ENCODE measurements at places on chromosomes 13 and 19. TPM values are rescaled to one million over a fixed set of nuclear protein-coding genes. Genes with fewer than 3 reads are reported as not detected.

GRCh38 chr19:43780706-43781525 is at the start of gene KCNN4:
KCNN4 (minus strand) TSS chr19:43780973; CDS start chr19:43780861, 112 bp downstream.
- ATAC-seq, result no peak

GRCh38 chr13:58051807-58052375 is 420.3 kb downstream of the PCDH17 start:
- ATAC-seq, result no peak

- ATAC-seq, result no peak
Measured at GRCh38 chr19:43700395-43701000, 15.4 kb upstream of the IRGC start.

DNA sequence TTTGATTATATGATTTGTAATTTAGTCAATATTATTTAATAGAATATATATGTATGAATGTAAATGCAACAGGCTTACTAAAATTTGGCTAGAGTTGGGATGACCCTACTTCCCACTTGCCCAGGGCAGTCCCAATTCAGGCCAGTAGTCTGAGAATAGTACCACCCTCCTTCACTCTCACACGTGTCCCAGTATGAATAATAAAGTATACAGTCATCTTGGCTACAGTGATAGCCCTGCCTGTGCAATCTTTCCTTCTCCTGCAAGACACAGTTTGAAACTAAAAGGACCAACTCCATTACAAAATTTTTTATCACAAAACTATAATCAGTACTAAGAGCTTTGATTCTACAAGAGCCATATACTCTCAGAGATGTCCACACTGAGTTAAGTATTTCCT is 76.2 kb downstream of the SACS start:
- ATAC-seq, result peak; percentile 98

DNA sequence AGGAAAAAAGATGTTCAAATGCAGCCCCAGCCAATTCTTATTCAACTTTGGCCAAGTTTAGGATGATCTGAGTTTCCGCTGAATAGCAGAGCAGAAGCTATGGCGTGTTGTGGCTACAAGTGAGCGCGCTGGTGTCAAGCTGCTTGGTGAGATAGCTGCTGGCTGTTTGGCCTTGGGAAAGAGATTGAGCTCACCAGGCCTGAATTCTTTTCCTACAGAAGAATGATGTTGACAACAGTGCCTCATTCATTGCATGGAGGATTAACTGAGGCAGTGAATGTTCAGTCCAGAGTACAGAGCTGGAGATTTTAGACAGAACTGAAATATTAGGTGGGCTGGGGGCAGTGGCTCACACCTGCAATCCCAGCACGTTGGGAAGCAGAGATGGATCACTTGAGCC is 31.5 kb upstream of the MAP3K10 start:
- ATAC-seq, result no peak

- ATAC-seq, result no peak
Measured at GRCh38 chr13:65660731-65661130, 1569.4 kb downstream of the PCDH9 start.

- no peak for ATAC-seq
Measured at GRCh38 chr13:46178821-46179220, 3.2 kb downstream of the LCP1 start.

- ATAC-seq, result no peak
Measured at GRCh38 chr19:14950421-14950820, 9.1 kb downstream of the OR7C2 start.

DNA sequence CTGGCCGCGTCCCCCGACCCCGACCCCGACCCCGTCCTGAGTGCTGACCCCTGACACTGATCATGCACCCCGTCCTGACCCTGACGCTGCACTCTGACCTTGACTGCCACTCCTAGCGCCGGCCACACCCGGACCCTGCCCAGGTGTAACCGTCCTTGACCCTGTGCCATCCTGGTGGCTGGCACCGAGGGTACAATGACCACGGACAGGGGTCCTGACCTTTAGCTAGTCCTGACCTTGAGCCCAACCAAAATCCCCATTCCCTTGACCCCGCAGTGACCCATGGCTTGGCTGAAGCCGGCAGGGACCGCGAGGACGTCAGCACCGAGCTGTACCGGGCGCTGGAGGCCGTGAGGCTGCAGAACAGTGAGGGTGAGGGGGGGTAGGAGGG is 25.9 kb downstream of the CLEC4M start:
- ATAC-seq, result no peak

DNA sequence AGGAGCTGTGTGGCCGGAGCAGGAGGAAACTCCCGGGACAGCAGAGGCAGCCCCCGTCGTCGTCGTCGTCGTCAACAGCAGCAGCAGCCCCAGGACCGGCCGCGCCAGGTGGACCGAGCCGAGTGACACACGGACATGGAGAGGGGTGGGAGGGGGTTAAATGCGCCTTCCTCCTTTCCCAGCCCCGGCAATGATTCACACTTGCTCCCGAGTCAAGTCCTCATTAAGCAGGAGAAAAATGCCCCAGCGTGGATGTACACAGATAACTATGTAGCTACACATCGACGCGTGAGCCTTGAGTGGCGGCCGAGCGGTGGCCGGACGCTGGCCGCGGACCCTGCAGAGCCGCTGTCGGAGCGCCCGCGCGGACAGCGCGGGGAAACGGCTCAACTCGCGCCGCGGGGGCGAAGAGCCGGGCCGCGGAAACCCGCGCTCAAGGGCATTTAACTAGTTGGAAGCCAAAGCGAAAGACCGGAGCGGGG is 645 bp downstream of the UBL3 start:
- ATAC-seq, result peak; percentile 53

GRCh38 chr19:55986487-55986886 is at the start of gene NLRP5:
NLRP5 (plus strand) TSS chr19:55986775.
- no peak for ATAC-seq

GRCh38 chr13:89082623-89083022 is 1411.5 kb downstream of the SLITRK5 start:
- ATAC-seq, result no peak

- peak; percentile 96 for ATAC-seq
Measured at GRCh38 chr19:28454083-28454482, 758.9 kb downstream of the UQCRFS1 start.

DNA sequence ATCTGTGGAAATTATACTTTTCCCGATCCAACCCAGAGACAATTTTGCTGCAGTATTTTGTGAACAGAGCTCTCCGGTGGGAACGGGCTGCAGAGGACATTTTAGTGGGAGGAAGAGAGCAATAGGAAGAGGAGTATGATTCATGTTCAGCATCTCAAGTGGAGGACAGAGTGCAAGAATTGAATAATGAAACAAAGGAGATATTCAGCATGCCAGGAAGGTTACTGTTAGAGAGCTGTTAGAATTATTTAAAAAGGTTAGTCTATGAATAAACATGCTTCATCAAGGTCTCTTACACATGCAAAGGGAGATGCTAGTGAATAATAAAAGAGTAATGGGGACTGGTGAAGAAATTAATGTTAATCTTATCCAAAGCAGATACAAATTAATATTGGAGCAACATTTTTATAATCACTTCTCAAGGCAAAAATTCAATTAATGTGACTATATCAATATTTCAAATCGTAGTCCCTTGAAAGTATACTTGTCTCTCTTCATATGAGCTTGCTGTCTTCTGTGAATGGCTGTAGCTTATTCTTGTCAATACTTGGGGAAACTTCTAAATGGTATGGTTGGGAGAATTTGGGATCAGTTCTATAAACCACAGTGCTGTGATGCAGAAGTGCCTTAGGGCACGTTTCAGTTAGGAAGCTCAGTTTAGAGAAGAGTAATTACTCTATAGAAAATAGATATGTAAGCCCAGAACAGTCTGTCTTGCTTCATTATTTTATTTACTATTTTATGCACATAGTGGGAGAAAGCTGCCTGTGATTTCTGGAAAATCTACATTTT is 1165.8 kb downstream of the OLFM4 start:
- peak; percentile 72 for ATAC-seq

- ATAC-seq, result no peak
Measured at GRCh38 chr13:51036418-51036817, 74.7 kb downstream of the C13orf42 start.

- ATAC-seq, result no peak
Measured at GRCh38 chr13:50341526-50341925, 326.3 kb downstream of the KCNRG start.

- no peak for ATAC-seq
Measured at GRCh38 chr13:103961129-103961528, 894.9 kb upstream of the SLC10A2 start.

GRCh38 chr13:22114630-22115311 is 443.9 kb downstream of the FGF9 start:
- ATAC-seq, result peak; percentile 51

GRCh38 chr19:16366433-16367260 is 42.0 kb downstream of the KLF2 start:
- no peak for ATAC-seq

- ATAC-seq, result no peak
Measured at GRCh38 chr13:59488436-59488835, 675.3 kb downstream of the DIAPH3 start.

DNA sequence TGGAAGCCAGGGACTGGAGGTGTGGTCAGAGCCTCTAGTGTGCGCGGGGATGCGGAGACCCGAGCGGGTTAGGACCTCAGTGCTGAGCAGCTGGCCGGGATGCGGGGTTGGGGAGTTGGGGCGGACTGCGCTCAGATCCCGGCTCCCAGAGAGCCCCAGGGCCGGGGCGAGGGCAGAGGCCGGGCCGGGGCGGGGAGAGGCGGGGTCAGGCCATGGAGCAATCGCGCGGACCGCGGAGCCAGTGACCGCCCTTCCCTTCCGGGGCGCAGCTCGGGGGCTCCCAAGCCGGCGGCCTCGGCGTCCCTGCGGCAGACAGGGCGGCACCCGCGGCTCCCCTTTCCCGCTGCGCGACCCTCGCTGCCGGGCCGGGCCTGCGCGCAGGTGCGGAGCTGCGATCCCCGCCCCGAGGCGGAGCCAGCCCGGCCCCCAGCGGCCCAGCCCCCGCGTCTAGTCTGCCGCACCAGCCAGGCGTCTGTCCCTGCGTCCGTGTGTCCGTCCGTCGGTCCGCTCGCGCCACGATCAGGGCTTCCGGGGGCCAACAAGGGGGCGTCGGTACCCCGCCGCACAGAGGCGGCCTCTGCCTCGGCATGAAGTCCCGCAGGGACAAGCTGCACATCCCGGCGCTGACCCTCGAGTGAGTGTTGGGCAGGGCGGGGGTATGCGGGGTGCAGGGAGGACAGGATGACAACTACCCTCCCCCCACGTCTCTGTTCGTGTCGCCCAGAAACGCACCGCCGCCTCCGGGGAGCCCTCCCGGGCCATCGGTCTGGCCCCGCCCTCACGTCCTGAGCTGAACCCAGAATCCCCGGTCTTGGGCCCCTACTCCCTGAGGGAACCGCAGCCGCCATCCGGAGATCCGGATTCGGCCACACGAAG is 12.4 kb downstream of the MAST3 start:
- ATAC-seq, result peak; percentile 61

DNA sequence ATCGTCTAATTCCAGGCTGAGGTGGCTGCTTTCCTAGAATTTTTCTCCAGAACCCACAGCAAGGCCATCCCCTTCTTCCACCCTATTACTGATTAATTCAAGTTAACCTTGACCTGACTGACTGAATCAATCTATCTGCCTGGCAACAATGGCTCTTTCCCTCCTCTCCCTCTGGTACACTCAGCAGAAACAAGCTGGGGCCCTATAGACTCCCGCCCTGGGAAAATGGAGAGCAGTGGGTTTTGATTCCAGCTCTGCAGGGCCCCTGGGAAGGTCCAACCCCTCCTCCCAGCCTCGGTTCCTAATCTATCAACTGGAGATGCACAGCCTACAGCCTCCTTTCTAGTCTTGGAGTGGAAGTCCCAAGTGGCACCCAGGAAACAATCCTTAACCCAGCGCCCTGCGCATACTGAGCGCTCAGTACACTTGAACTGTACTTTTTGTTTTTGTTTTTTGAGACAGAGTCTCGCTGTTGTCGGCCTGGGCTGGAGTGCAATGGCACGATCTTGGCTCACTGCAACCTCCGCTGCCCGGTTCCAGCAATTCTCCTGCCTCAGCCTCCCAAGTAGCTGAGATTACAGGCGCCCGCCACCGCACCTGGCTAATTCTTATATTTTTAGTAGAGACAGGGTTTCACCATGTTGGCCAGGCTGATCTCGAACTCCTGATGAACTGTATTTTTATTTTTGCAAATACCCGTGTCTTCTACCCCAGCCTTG is 5.2 kb upstream of the C3 start:
- no peak for ATAC-seq

DNA sequence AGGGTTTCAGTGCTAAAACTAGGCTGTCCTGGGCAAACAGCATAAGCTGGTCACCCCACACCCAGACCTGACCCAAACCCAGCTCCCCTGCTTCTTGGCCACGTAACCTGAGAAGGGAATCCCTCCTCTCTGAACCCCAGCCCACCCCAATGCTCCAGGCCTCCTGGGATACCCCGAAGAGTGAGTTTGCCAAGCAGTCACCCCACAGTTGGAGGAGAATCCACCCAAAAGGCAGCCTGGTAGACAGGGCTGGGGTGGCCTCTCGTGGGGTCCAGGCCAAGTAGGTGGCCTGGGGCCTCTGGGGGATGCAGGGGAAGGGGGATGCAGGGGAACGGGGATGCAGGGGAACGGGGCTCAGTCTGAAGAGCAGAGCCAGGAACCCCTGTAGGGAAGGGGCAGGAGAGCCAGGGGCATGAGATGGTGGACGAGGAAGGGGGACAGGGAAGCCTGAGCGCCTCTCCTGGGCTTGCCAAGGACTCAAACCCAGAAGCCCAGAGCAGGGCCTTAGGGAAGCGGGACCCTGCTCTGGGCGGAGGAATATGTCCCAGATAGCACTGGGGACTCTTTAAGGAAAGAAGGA is 2.8 kb downstream of the PPP1R12C start:
- ATAC-seq, result no peak

- ATAC-seq, result peak; percentile 57
Measured at GRCh38 chr13:79745081-79745480, 264.1 kb downstream of the NDFIP2 start.

- no peak for ATAC-seq
Measured at GRCh38 chr13:73060251-73061160, 1.7 kb downstream of the KLF5 start.

Gene FUT2
- 4.7 TPM for total RNA-seq

Gene LYPD5
- 2.7 TPM for total RNA-seq

Gene CCDC61
- 9.1 TPM for total RNA-seq

Gene DDA1
- total RNA-seq, result 40.7 TPM

Gene ZNF726
- 6.6 TPM for total RNA-seq

Gene TMEM59L
- total RNA-seq, result 0.41 TPM

Gene CSNK1G2
- total RNA-seq, result 56.2 TPM

Gene PRTN3
- not detected for total RNA-seq

Gene ERICH4
- not detected for total RNA-seq

Gene CCDC9
- total RNA-seq, result 31.8 TPM

Gene CGB1
- not detected for total RNA-seq

Gene ZNF525
- 5.6 TPM for total RNA-seq

Gene NKG7
- not detected for total RNA-seq
